Right atrium auricular region (tissue), 2 donors: ENCODE measurements at places on chromosomes 11 and 22.

DNA sequence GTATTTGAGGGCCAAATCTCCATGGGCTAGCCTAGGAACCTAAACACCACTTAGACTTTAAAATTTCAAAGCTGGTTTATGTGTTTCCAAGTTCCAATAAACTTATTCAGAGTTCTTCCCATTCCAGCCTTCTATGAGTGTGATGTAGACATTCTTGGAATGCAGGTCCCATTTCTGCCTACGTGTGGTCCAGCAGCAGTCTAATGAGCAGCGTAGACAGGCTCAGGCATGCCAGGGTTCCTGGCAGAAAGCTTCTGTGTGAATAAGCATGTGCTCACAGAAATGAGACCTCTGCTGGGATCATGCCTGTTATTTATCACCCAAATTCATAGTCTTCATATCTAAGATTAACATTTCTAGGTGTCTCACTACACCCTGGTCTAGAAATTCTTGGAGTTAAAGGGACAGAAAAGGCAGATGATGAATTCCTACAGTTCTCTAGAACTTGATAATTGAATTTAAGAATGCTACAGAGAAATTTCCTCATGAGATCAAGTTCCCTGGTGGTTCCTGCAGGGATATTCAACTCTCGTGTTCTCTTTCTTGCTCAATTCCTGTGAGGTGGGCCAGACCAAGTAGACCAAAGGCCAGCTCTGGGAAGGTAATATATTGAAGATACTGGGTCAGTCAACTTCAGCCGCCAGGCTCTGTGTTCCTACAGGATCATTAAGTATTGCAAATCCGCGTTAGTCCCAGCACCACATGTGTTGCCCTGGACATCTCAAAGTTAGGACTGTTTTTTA lies 17.6 kb downstream of the RNF185 start:
- no peak for DNase-seq

GRCh38 chr11:112540261-112540660 lies 279.6 kb upstream of the PLET1 start:
- no peak for DNase-seq

GRCh38 chr22:41447435-41448188 lies 1.0 kb upstream of the TOB2 start:
- DNase-seq: peak; percentile 67

DNA sequence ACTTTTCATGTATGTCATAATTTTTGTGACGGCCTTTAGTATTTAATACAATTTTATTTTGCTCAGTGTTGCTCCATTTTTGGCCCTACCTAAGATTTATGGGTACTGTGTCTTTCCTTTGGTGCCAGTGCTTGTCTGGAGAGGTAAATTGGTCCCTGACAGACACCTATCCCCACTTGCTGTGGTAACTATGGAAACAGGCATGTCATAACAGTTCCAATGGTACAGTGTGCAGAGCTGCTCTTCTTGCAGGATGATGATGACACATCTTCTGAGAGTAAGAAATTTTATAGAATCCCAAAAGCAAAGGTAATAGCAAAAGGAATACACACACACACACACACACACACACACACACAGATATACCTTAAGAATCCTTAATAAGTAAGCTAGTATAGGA lies 118.5 kb downstream of the ELP4 start:
- DNase-seq: no peak

DNA sequence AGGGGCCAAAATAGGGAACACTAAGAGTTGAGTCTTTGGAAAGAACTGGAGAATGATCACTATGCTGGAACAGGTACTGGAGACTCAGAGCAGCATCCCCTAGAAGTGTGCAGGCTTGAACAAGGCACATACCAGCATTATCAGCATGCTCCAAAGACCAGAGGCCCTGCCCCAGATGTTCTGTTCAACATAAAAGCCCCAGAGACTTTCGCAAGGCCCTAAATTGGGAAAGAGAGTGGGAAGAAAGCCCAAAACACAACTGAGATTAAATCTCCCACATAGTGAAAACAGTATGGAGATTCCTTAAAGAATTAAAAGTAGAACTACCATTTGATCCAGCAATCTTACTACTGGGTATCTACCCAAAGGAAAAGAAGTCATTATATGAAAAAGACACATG lies 9.4 kb downstream of the CNGA4 start:
- DNase-seq: no peak

- DNase-seq: no peak
Measured at GRCh38 chr11:132852361-132852760, 679.9 kb downstream of the OPCML start.

- DNase-seq: no peak
Measured at GRCh38 chr22:35549328-35549727, 8.7 kb downstream of the RASD2 start.

DNA sequence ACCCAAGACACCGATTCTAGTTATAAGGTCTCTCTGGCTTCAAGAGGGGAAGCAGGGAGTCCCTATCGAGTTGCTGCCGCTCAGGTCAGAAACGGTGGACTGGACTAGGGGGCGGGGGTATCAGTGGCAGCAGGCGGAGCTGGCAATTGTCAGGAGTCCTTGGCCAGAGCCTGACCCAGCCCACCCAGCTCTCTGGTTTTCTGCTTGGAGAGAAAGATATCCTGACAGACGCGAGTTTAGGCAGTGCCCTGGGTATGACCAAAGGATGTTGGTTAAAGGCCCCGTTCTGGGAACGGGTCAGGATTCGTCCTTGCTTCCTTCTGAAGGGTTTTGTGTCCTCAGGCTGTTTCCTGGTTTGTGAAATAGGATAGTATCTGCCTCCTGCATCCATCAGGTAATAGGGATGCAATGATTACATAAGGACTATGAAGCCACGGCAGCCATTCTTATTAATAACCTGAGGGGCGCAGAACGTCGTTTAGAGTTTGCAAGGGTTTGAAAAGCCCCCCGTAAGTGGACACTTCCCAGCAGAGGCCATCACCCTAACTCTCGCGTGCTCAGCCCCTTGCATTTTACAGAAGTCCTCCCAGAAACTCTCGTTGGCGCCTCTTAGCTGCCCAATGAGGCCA lies 700 bp upstream of the DEPDC5 start:
- peak; percentile 63 for DNase-seq

GRCh38 chr11:100709233-100709957 lies 22.3 kb downstream of the ARHGAP42 start:
- no peak for DNase-seq

- no peak for DNase-seq
Measured at GRCh38 chr22:47748271-47748670, 985.8 kb downstream of the TBC1D22A start.

GRCh38 chr11:106398502-106399075 lies 321.1 kb downstream of the AASDHPPT start:
- no peak for DNase-seq

DNA sequence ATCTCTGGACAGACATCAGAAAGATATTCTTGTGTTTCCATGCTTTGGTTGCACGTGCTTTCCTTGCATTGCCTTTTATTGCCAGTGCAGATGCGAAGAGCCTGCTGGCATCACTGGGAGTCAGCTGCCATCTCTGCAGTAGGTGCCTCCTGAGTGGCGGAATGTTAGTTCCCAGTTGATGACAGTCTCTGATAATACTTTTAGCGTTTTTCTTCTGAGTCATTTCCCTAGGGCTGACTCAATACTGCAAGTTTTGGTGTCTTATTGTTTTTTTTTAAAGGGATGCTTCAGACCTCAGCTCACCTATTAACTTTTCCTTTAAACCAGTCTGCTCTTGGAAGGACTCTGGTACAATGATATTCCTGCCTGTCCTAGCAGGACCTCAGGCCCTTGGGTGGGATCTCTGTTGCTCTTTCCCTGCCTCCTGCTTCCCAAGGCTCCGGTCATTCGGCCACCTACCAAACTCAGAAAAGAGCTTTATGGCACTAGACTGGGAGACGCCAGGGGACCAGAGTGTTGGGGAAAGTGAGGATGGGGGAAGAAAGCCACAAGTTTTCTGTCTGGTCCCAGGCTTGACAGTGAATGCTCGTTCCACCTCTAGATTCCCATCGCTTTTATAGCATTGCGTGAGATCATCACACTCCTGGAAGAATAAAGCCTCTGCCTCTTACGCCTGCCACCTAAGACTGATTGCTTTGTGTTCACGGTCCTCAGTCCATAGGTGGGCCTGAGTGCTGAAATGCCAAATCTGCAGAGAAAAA lies 308.7 kb downstream of the DDX10 start:
- no peak for DNase-seq

DNA sequence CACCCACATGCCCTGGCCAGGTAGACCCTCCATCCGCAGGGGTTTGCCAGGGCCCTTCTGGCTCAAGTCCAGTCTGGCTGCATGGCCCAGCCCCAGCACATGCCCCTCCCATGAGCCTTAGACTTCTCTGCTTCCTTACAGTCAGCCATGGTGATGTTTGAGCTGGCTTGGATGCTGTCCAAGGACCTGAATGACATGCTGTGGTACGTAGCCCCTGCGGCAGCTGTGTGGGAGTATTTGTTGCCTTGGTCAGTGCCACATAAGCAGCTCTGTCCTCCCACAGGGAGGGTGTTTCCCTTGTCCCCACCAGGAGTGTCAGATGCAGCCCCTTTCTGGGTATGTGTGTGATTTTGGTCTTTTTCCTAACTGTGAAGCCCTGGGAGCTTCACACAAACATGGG lies 17.5 kb downstream of the CDC45 start:
- no peak for DNase-seq

DNA sequence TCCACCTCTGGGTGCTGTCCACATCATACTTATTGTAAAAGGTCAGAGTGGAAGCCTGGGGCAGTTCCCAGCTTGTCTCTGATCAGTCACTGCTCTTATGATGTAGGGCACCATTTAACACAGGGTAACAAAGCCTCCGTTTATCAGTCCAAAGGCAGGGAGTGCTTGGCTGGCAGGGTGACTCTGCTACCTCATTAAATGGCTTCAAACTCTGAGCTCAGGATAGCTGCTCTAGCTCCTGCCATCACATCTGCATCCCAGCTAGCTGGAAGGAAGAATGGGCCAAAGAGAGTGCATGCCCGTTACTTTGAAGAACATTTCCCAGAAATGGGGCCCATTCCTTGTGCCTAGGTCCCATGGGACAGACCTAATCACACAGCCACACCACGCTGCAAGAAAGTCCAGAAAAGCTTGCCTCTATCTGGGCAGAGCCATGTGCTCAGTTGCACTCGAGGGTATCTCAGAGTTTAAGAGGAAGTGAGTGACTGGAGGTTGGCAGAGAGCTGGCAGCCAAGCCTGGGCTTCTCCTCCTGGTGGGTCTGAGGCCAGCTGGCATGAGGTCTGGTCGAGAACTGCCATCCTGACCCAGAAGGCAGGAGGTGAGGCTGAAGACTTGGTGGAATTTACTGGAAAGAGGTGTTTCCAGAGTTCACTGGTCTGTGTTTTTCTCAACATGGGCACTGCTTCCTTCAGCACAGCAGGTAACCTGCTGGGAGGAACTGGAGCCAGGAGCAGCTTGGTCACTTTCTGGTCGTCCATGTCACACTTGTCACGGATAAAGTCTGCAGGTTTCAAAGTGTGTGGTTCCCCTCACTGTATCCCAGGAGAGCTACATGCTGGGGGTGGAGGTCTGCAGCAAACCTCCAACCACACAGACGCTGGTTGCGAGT lies 935.7 kb downstream of the BRD1 start:
- peak; percentile 34 for DNase-seq

- no peak for DNase-seq
Measured at GRCh38 chr22:49701380-49702067, 126.1 kb downstream of the BRD1 start.

DNA sequence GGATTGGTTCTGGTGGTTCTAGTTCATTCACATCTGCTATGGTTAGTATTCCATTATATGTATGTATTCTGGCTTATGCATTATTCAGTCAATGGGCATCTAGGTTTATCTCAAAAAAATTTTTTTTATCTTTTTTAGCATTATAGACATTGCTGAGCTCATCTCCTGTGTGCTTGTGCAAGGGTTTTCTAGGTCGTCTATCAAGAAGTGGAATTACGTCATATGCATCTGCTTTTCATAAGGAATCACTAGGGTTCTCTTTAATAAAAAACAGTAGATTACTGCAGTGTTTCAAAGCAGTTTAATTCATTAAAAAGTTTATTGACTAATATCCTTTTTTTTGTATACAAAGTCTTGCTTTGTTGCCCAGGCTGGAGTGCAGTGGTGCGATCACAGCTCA lies 21.3 kb downstream of the TBC1D22A start:
- no peak for DNase-seq

- DNase-seq: peak; percentile 69
Measured at GRCh38 chr11:132307309-132308020, 937.0 kb downstream of the NTM start.

DNA sequence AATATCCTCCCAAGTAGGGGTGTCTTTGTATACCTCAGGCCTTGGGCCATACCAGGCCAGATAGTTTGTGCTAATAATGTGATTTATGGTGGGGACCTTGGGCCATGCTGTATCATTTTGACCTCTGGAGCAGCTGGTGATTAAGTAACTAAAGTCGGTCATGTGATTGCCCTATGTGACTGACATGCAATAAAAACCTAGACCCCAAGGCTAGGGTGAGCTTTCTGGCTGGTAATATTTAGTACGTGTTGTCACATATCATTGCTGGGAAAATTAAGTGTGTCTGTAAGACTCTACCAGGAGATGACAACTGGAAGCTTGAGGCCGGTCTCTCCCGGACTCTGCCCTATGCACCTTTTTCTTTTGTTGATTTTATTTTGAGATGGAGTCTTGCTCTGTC lies 12.6 kb upstream of the TFIP11 start:
- DNase-seq: no peak

DNA sequence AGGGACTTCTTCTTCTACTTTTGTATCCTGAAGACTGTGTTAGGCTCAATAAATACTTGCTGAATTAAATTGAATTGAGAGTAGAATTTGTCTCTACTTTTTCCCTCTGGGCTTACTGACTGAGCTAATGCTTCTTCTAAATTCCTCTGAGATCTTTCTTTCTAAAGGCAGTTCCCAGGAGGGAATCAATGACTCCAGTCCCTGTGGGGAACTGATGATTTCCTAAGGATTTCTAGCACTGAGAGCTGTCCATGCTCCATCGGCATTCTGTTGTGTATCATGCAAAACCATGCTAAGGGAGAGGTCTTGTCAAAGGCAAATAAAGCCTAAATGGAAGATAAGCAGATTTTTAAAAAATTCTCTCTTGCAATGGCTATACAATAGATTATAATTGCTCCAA lies 148.8 kb upstream of the KIRREL3 start:
- DNase-seq: no peak

- no peak for DNase-seq
Measured at GRCh38 chr22:45503050-45503815, 550 bp downstream of the FBLN1 start.

DNA sequence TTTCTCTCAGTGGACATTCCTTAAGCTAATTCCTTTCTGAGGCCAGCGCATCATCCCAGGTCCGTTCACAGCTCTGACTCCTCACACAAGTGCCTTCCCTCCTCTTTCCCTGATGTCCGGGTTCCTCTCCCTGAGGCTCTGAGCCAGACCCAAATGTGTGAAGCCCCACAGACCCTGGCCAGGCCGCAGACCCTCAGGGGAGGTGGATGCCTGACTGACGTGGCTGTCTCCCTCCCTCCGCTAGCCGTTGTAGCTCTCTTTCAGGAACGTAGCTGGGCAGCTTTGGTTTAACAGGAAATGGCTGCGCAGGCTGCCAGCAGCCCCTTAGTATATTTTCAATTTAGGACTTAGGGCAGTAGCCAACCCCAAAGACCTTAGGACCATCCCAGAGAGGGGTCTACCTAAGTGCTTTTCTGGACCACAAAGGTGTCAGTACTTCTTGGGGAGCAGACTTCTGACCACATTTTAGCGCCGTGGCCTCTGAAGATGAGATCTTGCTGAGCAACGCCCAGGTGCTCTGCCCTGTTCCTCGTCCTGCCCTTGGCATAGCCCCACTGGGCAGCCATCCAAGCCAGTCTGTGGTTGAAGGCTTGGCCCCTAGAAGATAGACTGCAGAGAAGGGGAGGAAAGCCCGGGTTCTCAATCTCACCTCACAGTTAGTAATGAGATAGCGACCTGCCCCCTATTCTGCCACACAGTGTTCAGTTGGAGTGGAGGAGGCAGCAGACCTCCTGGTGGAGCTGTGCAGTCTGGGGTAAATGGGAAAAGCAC lies 27.0 kb downstream of the MYBPC3 start:
- DNase-seq: no peak

- no peak for DNase-seq
Measured at GRCh38 chr11:68432874-68433273, 27.7 kb upstream of the PPP6R3 start.
